H4 (cell line): ENCODE measurements at places on chromosomes 13 and 19. TPM values are rescaled to one million over a fixed set of nuclear protein-coding genes. Genes with fewer than 3 reads are reported as not detected.

DNA sequence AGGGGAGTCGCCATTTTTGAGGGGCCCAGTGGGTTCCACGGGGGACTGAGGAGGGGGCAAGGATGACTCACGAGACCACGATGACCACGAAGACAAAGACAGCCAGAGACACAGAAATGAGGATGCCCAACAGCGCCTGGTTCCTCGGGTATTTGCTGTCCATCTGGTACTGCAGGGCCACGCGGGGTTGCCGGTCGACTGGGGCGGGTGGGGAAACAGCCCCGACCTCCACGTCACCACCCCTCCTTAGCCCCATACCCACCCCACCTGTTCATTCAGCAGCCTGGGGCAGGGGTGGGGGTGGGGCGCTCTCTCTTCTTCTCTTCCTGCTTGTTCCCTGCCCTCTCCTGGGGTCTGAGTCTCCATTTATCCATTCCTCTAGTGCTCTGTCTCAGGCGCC lies 8.6 kb downstream of the IZUMO2 start:
- no peak for DNase-seq

The CLDN10 gene
- not detected in 2 replicates for total RNA-seq

The SLC7A1 gene
- total RNA-seq: 8.6 and 13.4 TPM in 2 replicates

GRCh38 chr13:113458253-113459065 lies 5.2 kb upstream of the ADPRHL1 start:
- no peak for DNase-seq

DNA sequence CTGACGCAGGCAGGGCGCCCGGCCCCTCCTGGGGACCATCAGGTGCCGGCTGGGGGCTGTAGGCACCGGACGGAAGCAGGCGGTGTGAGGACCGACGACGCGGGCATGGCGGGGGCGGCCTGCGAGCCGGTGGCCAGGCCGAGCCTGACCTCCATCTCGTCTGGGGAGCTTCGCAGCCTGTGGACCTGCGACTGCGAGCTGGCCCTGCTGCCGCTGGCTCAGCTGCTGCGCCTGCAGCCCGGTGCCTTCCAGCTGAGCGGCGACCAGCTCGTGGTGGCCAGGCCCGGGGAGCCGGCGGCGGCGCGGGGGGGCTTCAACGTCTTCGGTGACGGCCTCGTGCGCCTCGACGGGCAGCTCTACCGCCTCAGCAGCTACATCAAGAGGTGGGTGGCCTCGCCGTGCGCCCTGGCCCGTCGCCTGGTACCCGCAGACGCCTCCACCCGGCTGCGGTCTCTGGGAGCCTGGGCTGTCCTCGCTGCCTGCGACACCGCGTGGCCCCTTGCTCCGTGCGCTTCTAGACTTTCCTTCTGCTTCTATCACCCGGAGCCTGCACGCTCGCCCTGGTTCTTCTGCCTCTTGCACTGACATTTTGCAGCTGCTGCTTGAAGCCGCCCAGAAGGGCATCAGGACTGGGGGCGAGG lies 460 bp downstream of the MEDAG start:
- no peak for DNase-seq

The COLGALT1 gene
- total RNA-seq: 89.9 and 95.2 TPM in 2 replicates

DNA sequence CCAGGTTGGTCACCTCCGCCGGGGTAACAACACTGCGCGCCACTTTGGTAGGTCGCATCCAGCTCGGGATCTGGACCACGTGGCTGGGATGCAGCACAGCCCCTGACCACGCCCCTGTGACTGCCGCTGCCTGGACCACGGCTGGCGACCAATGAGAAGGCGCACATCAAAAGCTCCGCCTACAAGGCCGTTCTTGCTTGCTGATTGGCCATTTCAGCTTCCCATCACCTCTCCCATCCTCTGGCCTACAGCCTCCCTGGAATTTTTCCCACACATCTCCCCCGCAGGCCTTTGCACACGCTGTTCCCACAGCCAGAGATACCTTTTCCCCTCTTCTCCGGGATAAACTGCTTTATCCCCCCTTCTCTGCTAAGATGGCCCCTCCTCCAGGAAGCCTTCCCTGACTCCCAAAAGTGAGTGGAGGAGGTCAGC lies 12.5 kb upstream of the MAP1S start:
- DNase-seq: no peak

The BRD4 gene
- total RNA-seq: 6.4 and 11.0 TPM in 2 replicates

The COX7A1 gene
- total RNA-seq: not detected in 2 replicates

DNA sequence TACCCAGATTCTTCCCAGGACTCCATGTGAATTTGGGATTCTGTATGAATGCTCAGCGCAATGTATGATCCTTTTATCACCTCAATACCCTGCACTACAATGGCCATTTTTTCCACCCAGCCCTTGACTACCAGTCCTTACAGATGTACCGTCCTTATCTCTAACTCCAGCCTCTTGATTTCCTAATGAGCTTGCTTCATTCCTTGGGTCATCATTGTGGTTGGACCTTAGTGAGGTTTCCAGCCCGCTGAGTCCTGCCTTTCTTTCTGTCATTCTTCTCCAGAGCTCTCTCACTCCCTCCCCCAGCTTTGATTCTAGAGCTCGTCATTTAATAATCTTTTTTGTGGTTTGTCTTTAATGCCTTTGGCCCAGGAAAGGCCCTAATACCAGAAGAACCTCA lies 438.5 kb downstream of the ZNF536 start:
- DNase-seq: no peak

- DNase-seq: no peak
Observed at GRCh38 chr13:77565635-77566034, 30.1 kb downstream of the SCEL start.

DNA sequence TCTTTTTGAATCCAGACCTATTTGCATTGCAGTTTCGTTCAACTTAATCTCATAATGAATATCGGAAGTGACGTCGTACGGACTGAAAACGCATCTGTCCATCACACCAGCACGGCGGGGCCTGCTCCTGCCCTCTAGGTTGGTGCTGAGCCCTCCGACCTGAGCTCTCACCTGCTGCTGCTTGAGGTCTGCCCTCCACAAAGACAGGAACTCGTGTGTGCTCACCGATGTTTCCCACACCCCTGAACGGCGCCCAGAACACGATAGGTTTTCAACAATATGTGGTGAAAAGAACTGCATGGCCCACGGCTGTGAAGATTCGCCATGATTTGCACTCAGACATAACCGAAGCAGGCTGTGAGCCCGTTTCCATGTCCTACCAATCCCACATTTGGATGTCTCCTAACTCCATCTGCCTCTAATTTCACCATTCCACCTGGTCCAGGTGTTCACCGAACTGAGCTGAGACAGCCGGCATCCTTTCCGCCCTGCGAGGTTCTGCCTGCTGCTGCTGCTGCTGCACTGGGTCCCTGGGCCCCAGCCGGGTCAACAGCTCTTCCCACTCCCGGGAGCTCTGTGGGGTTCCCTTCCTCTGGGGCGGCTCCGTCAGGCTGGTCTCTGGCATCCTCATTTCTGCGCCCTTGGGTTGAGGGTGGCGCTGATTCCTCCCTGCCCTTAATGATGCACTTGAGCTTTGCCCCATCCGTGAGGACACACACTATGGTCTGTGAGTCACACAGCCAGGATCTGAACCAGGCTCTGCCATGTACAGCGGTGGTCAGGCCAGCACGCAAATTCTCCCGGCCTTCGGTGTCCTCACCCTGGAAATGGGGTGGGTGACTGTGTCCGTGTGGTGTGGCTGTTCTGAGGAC lies 20.9 kb downstream of the GRTP1 start:
- DNase-seq: no peak

The SLC44A2 gene
- total RNA-seq: 9.9 and 11.8 TPM in 2 replicates

DNA sequence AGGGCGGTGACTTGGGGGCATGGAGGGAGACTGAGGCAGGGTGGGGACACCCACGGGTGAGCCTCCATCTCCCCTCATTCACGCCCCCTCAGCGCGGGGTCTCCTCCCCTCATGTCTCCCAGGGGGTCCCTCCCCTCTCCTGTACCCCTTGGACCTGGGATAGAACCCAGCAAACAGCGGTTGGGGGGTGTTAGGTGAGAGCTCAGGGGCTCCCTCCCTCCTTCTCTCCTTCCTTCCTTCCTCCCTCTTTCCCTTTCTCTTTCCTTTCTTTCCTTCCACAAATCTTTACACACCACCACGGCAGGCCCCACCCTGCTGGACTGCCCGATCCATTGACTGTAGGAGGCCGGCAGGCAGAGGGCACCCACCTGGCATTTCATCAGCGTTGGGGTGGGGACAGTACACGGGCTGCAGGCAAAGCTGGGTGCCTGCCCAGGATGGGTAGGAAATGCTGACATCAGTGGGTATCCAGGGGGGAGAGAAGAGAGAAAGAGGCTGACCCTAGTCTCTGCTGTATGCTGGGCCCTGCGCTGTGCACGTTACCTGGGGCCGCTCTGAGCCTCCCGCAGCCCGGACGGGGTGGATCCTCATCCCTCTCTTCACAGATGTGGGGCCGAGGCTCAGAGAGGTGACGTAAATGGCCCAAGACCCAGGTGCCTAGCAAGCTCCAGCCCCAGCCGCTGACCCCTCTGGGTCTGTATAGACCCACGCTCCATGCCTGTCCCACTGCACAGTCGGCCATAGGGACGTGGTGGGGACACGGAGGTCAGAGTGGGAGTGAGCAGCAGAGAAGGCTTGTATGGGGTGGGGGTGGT lies 3.5 kb downstream of the SSC5D start:
- no peak for DNase-seq

The TNNI3 gene
- total RNA-seq: not detected in 2 replicates

The RTBDN gene
- total RNA-seq: not detected in 2 replicates

DNA sequence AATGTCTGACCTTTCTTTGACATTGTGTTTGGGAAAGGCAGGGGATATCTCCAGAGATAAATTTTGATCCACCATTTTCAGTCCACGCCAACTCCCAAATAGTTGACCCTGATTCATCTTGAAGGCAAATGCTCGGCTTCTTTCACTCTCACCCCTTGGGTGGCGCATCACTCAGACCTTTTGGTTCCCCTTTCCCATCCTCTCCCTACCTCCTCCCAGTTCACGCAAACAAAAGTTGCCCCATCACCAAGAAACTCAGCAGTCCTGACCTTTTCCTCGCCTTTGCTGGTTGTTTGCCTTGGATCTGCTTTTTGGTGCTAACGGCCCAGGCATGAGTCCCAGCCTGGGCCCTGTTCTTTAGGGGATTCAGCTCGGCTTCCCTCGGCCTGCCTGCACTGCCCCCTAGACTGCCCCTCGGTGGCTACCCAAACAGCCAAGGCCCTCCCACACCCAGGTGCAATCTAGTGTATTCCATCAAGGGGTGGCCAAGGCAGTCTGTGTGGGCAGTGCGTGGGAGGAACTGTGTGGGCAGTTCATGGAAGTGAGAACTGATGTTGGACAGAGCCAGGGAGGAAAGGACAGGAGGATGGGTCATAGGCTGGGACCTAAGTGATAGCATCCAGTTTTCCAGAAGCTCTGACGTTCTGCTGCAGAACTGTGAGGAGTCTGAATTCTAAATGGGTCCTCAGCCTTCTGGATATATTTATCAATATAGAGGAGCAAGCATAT lies 255.7 kb downstream of the DLEU7 start:
- no peak for DNase-seq

The CD177 gene
- 0.21 TPM in 1 of 2 replicates, not detected in the other for total RNA-seq

The PLVAP gene
- not detected in 2 replicates for total RNA-seq

DNA sequence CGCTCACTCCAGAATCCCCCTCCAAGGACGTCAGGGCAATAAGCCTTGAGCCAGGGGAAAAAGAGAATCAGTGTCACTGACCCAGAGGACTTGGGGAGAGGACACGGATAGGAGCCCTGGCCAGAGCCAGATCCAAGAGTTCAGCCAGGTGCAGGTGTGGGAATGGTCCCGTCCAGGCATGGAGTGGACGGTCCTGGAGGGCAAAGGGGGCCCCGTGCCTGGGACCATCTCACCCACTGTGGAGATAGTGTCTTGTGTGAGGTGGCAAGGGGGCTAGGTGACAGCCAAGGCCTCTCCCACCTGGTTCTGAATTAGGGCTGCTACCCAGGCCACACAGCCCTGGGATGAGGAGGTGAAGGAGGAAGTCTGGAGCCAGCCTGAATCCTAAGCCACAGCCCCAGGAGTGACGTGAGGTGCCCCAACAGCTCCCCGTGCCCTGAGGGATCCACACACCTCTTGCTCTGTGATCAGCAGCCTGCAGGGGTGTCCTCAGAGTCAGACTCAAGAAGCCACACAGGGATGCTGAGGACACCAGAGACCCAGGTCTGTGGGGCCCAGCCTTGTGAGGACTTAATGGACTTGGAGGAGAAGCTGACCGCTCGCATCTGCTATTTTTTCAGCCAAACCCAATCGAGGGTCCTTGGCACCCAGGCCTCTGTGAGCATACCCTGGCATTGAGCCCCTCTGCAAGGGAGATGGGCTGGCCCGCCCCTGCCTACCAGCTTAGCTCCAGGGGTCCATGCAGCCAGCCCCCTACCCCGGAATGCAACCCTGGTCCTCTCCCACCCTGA lies 16.4 kb upstream of the ZNF14 start:
- no peak for DNase-seq

DNA sequence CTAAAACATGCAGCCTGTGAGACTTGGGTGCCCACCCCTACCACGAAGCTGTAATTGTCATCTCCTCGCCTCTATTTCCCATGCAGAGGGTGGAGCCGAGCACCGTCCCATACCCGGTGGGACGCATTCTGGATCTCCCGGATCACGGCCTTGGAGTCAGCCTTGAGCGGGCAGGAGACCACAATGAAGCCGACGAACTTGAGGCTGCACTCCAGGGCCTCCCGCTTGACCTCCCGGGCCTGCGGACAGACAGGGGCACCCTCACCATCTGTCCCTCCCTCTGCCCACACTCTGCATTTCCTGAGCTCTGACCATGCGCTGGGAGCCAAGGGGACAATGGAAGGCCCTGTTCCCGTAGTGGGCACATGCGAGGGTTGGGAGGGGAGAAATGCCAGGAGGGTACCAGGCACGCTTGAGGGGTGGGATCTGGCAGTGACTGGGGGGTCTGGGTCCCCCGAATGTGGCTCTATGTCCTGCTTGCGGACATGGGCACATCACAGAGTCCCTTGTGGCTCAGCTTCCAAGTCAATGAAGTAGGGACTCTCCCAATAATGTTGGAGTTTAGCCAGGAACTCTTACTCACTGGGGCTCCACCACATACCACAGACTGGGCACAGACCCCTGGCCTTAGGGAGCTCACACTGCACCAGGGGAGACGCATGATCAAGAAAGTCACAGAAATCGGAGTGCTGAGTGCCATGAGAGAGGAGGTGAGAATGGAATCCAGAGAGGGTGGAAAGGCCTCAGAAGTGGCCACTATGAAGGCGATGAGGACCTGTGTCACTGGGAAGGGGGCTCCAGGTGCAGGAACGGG lies 9.2 kb upstream of the GMIP start:
- no peak for DNase-seq
